HCT116 (cell line): ENCODE measurements at places on chromosomes 7 and 10. TPM values are rescaled to one million over a fixed set of nuclear protein-coding genes. Genes with fewer than 3 reads are reported as not detected.

GRCh38 chr7:18624459-18624858, 128.9 kb downstream of the HDAC9 start:
- H3K27me3 ChIP-seq, result no peaks in the 10 kb centered on the region
- DNase-seq, result no peak
- no peak overlapping the region for H3K4me3 ChIP-seq
- H3K27ac ChIP-seq, result no peak overlapping the region
- no peaks in the 10 kb centered on the region for H3K36me3 ChIP-seq

DNA sequence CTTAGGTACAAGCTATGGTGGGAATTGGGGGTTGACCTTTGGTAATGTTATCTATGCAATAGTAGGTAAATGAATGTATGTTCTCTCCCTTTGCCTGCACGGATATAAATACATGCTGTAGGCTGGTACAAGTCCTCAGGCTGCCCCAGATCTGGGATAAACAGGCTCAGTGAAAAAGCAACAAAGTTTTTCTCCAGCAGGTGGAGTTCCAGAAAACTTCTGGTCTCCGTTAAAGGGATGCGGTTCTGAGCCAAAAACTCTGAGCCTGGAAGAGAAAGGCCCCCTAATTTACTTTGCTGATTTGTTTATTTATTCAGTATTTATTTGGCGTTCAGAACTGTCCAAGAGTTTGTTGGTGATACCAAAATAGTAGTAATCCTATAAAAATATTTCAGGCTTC, 204.7 kb downstream of the ADRA2A start:
- H3K27me3 ChIP-seq, result peaks cover 19% of the 10 kb centered on the region
- H3K27ac ChIP-seq, result no peak overlapping the region
- peak; percentile 4 for DNase-seq
- no peaks in the 10 kb centered on the region for H3K4me1 ChIP-seq
- H3K4me3 ChIP-seq, result no peak overlapping the region

DNA sequence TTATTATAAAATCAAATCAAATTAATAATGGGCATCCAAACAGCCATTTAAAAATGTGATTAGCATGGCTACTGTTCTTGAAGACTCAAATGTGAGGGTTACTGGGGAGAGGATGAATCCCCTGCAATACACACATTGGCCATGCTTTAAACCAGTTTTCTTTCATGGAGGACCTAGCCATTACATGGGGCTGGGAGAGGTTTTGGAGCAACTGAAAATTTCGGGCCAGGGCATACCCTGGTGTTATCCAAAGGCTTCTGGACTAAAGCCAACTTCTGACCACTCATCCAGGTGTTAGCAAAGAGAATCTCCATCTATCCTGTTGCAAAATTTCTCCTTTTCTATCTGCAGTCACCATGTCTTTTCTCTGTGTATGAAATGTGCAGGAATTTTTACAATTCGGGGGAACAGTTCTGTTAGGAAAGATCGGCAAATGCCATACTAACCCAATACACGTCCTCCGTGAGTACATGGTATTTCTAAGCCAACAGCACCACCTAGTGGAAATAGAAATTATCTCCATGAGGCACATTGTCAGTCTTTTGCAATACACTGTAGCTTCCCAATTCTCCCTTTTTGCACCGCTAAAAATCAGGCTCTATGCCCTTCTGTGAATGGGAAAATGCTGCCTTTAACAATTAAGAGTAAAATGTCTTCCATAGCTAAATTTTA, 47.0 kb upstream of the ZNF107 start:
- no peak overlapping the region for H3K4me3 ChIP-seq
- DNase-seq, result peak; percentile 59
- no peaks in the 10 kb centered on the region for H3K4me1 ChIP-seq
- no peaks in the 10 kb centered on the region for H3K36me3 ChIP-seq

- no peak overlapping the region for H3K27ac ChIP-seq
- no peaks in the 10 kb centered on the region for H3K4me1 ChIP-seq
- H3K4me3 ChIP-seq, result no peak overlapping the region
- no peaks in the 10 kb centered on the region for H3K36me3 ChIP-seq
- no peak for DNase-seq
Measured at GRCh38 chr7:128275681-128276080, 34.6 kb downstream of the LEP start.

DNA sequence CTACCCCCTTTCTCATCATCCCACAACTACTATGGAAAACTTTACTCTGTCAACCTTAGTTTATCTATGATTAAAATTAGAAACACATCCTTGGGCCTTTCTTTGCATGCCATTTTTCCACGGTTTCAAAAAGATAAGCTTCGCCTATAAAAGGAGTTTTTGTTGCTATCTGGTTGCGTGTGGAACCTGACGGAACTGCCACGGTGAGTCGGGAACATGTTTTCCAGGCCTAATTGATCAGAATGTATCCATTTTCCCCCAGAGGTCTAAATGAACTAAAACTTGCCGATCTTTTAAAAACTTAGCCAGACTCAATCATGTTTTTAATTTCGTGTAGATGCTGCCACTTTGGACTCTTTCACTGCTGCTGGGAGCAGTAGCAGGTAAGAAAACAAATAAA, at the start of gene PNLIP:
PNLIP (plus strand) TSS at position 176 of the 400 bp plus-strand sequence; CDS start at position 338, 162 bp downstream.
- no peak within 1 kb of the TSS for H3K27ac ChIP-seq
- no peak within 1 kb of the TSS for H3K4me3 ChIP-seq
- H3K4me1 ChIP-seq, result no peaks in the 10 kb centered on the region
- H3K36me3 ChIP-seq, result no peaks in the 10 kb centered on the region
- H3K27me3 ChIP-seq, result peaks cover 38% of the 10 kb centered on the region
- DNase-seq, result no peak

DNA sequence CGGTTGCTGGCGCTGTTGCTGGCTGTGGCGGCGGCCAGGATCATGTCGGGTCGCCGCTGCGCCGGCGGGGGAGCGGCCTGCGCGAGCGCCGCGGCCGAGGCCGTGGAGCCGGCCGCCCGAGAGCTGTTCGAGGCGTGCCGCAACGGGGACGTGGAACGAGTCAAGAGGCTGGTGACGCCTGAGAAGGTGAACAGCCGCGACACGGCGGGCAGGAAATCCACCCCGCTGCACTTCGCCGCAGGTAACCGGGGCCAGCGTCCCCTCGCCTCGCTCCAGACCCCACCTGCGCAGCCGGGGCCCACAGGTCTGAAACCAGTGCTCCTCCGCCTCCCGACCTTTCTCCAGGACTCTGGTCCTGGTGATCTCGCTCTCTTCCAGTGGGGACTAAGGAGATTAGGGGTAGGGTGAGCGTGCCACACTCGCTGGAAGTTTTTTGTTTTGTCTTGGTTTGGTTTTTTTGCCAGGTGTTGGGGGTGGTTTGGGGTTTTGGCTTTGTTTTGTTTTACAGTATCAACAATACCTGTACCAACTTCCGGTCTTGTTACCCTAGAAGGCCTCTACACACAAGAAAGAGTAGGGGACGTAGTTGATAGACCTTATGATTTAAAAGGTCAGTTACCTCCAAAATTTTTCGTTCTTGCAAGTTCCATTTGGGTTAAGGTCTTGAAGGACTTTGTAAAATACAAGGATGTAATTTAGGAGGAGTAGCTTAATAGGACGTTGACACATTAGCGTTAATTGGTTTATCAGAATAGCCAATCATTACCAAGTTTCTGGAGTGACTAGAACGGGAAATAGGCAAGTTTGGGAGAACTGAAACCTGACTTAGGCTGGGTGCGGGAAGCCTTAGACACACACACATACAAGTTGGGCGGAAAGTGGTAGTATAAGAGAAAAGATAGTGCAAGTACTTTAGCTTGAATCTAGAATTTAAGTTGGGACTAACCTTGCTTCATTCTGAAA, 704 bp downstream of the TNKS2 start:
- peak overlapping the region; percentile 91 for H3K27ac ChIP-seq
- H3K4me1 ChIP-seq, result peaks cover 11% of the 10 kb centered on the region
- H3K27me3 ChIP-seq, result no peaks in the 10 kb centered on the region
- DNase-seq, result peak; percentile 36
- H3K4me3 ChIP-seq, result peak overlapping the region; percentile 77
- peaks cover 7% of the 10 kb centered on the region; the same call in 1 of the 2 replicates for H3K36me3 ChIP-seq

- no peaks in the 10 kb centered on the region for H3K27me3 ChIP-seq
- H3K4me1 ChIP-seq, result no peaks in the 10 kb centered on the region
- no peak for DNase-seq
Measured at GRCh38 chr10:28951484-28951883, 274.2 kb downstream of the BAMBI start.

GRCh38 chr7:143394777-143395176, 13.6 kb downstream of the ZYX start:
- H3K27ac ChIP-seq, result no peak overlapping the region
- H3K4me3 ChIP-seq, result no peak overlapping the region
- no peaks in the 10 kb centered on the region for H3K4me1 ChIP-seq
- H3K27me3 ChIP-seq, result no peaks in the 10 kb centered on the region
- peaks cover 11% of the 10 kb centered on the region for H3K36me3 ChIP-seq
- no peak for DNase-seq

DNA sequence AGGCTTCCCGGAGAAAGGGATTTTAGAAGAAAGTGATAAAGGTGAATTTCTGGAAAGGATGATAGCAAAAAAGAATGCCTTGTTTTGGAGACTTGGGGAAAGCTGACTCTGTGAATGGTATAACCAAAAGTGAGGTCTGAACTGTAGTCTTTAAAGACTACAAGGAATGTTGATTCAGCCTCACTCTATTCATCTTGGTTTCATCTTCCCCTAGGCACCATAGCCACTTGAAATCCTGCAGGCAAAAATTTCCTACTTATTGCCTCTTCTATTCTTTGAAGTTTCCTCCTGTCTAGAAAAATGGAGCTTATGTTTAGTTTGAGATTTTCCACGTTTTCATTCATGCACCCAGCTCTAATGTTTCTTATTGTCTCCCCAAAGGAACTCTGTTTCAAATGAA, 518.0 kb downstream of the AUTS2 start:
- H3K4me3 ChIP-seq, result no peak overlapping the region
- H3K36me3 ChIP-seq, result no peaks in the 10 kb centered on the region
- H3K27me3 ChIP-seq, result no peaks in the 10 kb centered on the region

- no peaks in the 10 kb centered on the region for H3K27me3 ChIP-seq
- no peaks in the 10 kb centered on the region for H3K36me3 ChIP-seq
- no peaks in the 10 kb centered on the region for H3K4me1 ChIP-seq
- DNase-seq, result no peak
Measured at GRCh38 chr10:67852761-67853160, 14.8 kb upstream of the DNAJC12 start.

- peaks cover 62% of the 10 kb centered on the region for H3K4me1 ChIP-seq
- no peaks in the 10 kb centered on the region for H3K36me3 ChIP-seq
- no peaks in the 10 kb centered on the region for H3K27me3 ChIP-seq
- no peak overlapping the region for H3K27ac ChIP-seq
Measured at GRCh38 chr10:99920486-99920885, 89.3 kb downstream of the DNMBP start.

GRCh38 chr7:22660732-22661131, 66.3 kb upstream of the IL6 start:
- no peak overlapping the region for H3K27ac ChIP-seq

DNA sequence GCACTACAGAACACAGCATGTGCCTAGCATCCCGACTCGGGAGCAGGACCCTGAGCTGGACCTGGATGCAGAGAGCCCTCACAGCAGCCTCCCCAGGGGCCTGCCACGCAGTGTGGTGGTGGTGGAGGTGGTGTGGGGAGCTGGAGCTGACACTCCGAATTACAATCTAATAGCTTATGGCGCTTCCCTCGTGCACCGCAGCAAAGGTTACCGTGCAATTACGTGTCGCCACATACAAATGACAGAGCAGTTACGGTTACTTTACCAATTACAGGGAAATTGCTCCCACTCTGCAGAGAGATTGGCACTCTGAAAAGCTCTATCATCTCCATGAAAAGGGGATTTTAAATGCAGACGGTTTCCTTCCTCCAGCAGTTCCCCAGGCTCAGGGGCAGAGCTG, 81.8 kb downstream of the PLXNA4 start:
- H3K36me3 ChIP-seq, result no peaks in the 10 kb centered on the region
- no peaks in the 10 kb centered on the region for H3K4me1 ChIP-seq
- H3K27ac ChIP-seq, result no peak overlapping the region
- H3K4me3 ChIP-seq, result no peak overlapping the region
- peaks cover 19% of the 10 kb centered on the region for H3K27me3 ChIP-seq

- H3K4me1 ChIP-seq, result no peaks in the 10 kb centered on the region
- H3K27me3 ChIP-seq, result no peaks in the 10 kb centered on the region
- H3K4me3 ChIP-seq, result no peak overlapping the region
- H3K36me3 ChIP-seq, result no peaks in the 10 kb centered on the region
- no peak for DNase-seq
Measured at GRCh38 chr10:31669357-31669756, 259.3 kb downstream of the ARHGAP12 start.

GRCh38 chr7:73638911-73639310, 14.6 kb upstream of the MLXIPL start:
- H3K27me3 ChIP-seq, result no peaks in the 10 kb centered on the region
- no peak for DNase-seq
- H3K4me3 ChIP-seq, result no peak overlapping the region
- H3K4me1 ChIP-seq, result peaks cover 41% of the 10 kb centered on the region
- no peak overlapping the region for H3K27ac ChIP-seq

DNA sequence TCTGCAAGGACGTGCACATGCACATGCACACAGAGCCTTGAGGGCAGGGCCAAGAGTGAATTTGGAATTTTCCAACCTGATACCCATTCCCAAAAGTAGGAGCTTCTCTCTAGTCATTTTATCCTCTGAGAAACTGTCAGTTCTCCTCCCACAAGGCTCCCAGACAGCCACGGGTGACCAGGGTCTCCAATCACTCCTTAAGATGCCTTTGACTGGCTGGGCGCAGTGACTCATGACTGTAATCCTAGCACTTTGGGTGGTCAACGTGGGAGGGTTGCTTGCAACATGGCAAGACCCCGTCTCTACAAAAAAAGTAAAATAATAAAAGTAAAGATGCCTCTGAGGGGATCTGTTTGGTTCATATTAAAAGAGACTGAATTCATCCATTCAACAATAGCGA, 13.2 kb downstream of the SCD start:
- H3K27ac ChIP-seq, result peak overlapping the region; percentile 81
- H3K27me3 ChIP-seq, result no peaks in the 10 kb centered on the region
- H3K4me1 ChIP-seq, result peaks cover 95% of the 10 kb centered on the region
- H3K4me3 ChIP-seq, result no peak overlapping the region

DNA sequence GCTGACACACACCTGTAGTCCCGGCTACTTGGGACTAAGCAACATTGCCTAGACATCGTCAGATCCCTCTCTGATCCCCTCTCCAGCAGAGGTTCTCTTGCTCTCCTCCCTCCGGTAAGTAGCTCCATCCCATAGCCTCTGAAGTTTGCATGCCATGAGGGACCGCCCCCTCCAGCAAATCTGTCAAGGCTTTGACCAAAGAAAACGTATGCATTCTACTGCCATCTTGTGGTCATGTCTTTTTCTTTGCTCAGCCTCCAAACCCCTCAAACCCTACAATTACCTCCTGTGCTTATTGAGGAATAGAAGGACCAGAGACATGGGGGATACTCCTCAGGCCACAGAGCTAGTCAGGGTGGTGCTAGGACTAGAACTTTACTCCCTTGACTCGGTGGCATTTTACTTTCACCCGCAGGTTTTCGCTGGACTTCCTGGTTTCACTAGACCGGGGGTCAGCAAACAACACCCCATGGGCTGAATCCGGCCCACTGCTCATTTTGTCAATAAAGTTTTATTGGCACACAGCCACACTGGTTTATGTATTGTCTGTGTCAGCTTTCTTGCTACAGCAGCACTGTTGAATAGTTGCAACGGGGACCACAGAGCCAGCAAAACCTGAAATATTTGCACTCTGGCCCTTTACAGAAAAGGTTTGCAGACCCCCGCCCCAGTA, 202.6 kb upstream of the FOXK1 start:
- H3K27me3 ChIP-seq, result peaks cover 3% of the 10 kb centered on the region; the same call in 1 of the 2 replicates
- no peak overlapping the region for H3K27ac ChIP-seq
- H3K36me3 ChIP-seq, result no peaks in the 10 kb centered on the region

Gene TMEM236
- total RNA-seq, result 0.07 TPM

Gene WEE2
- not detected for total RNA-seq

Gene GNAI1
- 148 TPM for total RNA-seq

Gene IFIT1B
- total RNA-seq, result not detected

Gene GALNT17
- total RNA-seq, result not detected

Gene SMARCD3
- total RNA-seq, result 30.3 TPM

Gene METTL27
- total RNA-seq, result 30.4 TPM

Gene CALU
- total RNA-seq, result 106 TPM
